Kidney glomerular epithelial cell (primary cell): ENCODE measurements at places on chromosomes 6 and 20.

DNA sequence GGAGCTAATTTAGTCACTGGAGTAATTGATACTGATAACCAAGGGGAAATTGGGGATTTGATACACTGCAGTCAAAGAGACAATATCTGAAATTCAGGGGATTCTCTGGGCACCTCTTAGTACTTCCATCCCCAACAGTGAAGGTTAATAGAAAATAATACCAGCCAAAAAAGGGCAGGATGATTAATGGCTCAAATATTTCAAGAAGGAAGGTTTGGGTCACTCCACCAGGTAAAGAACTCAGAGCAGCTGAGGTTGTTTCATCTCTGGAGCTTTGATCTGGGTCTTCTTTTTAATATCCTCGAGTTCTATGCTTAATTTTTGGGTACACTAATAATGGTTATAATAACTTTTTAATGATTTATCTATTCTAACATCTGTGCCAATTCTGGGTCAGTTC is 70.8 kb downstream of the CDKAL1 start:
- peak; percentile 23 for DNase-seq

- DNase-seq = no peak
Observed at GRCh38 chr20:35826397-35826998, 54.7 kb downstream of the PHF20 start.

GRCh38 chr20:5230544-5230943 is 86.2 kb downstream of the PROKR2 start:
- DNase-seq = no peak

- DNase-seq = no peak
Observed at GRCh38 chr6:165191461-165191860, 117.9 kb downstream of the C6orf118 start.

DNA sequence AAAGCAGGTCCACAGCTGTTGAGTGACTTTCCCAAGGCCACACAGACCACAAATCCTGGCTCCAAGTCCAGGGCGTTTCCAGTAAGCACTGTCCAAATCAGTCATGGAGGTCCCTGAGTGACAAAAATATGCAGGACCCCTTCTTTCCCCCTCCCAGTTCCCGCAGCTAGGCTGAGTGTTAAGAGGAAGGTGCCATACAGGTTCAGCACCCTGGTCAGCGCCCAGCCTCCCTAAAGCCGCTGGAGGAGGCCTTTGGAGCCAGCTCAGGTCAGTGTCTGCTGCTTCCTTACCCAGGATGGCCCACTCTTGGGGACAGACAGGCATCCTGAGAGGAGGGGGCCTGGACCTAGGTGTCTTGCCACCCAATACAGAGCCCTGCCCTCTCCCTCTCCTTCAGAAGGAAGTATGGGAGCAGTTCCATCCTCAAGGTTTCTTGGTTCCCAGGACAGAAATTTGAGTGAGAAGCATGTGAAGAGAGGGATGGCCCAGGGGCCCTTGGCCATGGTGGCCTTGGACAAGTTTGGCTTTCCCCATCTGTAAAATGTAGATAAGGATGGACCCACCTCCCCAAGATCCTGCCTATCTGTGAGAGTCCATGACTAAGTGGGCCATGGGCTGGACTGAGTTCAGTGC is 13.2 kb downstream of the TMEM74B start:
- no peak for DNase-seq

- DNase-seq = no peak
Observed at GRCh38 chr20:59829786-59830664, 103.4 kb downstream of the SYCP2 start.

DNA sequence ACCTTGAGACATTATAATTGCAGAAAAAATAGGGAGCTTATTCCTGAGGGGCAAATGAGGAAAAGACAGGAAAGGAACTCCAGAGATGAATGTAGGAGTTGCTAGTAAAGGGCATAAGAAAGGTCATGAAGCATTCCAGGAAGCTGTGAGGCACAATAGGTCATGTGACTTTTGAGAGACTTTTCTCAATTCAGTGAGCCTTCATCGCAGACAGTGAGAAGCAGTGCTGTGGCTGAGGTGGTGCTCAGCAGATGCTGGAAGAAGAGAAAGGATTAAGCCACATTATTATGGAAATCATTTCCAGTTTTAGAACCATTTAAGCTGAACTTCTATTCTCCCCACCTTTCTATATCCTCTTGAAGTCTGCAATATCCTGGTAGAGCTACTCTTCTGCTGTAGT is 4.1 kb downstream of the SPTLC3 start:
- DNase-seq = peak; percentile 45

- no peak for DNase-seq
Observed at GRCh38 chr20:21820688-21821087, 115.2 kb downstream of the PAX1 start.

GRCh38 chr6:167546611-167547327 is 221.9 kb downstream of the TTLL2 start:
- DNase-seq = peak; percentile 81
